Germinal center (tissue), 1 donor: ENCODE measurements at places on chromosomes 2 and 18.

- no peak for DNase-seq
Observed at GRCh38 chr2:219897456-219897855, 270.0 kb downstream of the SLC4A3 start.

- DNase-seq, result no peak
Observed at GRCh38 chr2:47043891-47044239, 111.2 kb downstream of the STPG4 start.

DNA sequence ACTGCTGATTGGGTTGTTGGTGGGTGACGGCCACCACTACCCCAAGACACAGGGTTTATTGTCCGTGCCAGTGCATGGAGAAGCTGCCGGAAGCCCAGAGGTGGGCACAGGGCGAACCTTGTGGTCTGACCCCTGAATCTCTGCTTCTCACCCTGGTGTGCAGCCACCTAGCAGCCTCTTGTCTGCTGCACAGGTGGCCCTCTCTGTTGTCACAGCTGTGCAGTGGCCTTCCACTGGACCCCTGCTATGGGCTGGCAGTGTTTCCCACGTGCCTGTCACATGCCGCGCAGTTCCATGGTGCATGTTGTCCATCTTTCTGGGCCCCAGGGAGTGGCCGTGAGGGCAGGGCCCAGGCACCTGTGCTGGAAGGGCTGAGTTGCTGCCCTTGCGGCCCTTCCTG is 15.2 kb downstream of the ATG4B start:
- DNase-seq, result no peak

GRCh38 chr2:107698861-107699260 is 127.8 kb upstream of the RGPD4 start:
- no peak for DNase-seq

- peak; percentile 25 for DNase-seq
Observed at GRCh38 chr2:101781326-101781725, 83.8 kb downstream of the MAP4K4 start.

DNA sequence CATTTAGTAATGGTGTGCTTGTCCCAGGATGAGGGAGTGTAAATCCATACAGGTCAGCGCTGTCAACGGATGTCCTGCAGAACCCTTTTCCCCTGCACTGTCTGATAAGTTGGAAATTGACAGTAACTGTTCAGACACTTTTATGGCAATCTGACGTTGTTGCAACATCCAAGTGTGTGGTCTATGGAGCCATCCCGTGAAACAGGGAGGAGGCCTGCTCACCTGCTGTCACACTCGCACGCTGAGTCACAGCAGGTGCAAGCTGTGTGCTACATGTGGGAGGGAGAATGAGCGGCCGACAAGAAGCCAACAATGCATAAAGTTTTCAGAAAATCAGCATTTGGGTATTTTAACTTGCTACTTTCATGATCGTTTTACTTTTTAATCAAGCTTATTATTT is 43.7 kb upstream of the RMDN2 start:
- DNase-seq, result no peak

DNA sequence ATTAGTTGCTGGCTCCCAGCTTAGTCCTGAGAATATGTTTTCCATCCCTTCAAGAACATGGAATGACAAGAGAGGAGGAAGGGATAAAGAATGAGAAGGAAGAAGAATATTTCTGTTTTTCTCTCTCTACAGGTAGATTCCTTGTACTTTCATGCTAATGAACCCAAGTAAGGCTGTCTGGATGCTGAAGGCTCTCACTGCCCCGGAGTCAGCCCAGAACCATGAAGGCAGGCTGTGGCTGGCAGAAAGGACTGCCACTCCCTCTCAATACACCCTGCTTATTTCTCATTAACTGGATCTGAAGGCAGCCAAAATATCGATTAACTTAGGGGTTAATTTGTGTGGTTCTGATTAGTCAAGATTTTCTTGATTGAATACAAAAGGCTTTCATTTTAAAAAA is 93.1 kb upstream of the NPAS2 start:
- DNase-seq, result no peak

DNA sequence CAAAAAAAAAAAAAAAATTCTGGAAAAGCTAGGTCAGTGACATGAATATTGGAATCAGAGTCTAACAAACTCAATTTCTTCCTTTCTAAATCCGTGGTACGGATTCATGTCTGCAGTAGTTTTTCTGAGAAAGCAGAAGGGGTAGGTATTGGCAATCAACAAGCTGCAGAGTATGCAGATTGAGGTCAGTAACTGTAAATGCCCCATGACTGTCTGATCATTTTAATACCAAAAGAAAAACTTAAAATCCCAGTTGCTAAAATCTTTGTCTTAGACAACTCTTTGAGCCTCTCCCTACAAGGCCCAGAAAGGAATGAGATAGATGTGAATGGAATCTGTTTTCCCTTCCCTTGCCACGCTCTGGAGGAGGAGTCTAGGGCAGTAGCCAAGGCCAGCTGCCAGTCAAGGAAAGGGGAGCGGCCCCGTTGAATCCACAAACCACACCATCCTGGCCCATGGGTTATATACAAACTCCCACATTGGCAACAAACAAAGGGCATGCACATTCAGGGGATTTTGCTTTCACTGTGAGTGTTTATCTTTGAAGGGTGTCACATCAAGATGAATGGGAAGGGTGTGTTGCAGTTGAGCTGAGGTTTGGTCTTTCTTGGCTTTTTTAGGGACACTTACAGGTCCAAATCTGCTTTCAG is 6.1 kb upstream of the CASP8 start:
- no peak for DNase-seq

DNA sequence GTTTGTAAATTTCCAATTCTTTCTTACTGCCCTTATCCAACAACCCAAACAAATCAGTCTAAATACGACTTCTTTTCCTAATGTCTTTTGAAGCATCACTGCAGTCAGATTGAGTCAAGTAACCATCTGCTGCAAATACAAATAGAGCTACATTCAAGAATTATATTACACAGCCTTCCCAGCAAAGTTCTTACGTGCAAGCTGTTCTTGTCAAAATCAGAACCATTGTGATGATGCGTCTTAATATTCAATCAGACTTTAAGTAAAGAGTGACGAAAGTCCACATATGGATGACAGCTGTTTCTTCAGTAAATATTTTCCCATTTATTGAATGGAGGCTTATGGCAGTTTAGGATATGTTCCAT is 943.8 kb downstream of the LRP1B start:
- no peak for DNase-seq

GRCh38 chr18:45538444-45538843 is 76.8 kb upstream of the SLC14A2 start:
- DNase-seq, result no peak

DNA sequence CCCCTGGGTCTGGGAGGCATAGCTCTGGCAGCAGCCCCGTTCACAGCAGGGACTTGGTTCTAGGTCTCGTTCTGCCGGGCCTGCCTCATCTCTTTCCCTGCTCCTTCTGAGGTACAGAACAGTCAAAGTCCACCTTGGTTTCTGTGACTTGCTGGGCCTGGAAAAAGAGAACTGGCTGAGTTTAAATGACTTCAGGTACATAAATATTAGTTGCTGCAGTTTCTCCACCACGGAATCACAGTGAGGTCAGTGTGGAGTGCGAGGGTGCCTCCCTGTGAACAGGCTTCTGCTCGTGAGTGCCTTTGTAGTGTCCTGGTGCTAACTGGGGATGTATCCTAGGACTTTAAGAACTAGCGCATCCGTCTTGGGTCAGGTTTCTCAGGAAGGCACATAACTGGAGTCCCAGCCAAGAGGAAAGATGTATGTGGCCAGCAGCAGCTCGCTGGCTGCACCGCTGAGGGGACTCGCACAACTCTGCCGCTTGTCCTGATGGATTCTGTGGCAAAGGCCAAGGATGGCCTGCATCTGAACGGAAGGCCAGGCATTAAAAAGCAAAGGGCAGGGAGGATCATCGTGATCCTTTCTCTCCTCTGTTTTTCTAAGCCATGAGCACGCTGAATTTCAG is 188.6 kb downstream of the SH3RF3 start:
- DNase-seq, result no peak

GRCh38 chr2:39845460-39846146 is 66.5 kb upstream of the THUMPD2 start:
- DNase-seq, result no peak

- DNase-seq, result no peak
Observed at GRCh38 chr2:187978356-187978755, 313.3 kb upstream of the GULP1 start.

DNA sequence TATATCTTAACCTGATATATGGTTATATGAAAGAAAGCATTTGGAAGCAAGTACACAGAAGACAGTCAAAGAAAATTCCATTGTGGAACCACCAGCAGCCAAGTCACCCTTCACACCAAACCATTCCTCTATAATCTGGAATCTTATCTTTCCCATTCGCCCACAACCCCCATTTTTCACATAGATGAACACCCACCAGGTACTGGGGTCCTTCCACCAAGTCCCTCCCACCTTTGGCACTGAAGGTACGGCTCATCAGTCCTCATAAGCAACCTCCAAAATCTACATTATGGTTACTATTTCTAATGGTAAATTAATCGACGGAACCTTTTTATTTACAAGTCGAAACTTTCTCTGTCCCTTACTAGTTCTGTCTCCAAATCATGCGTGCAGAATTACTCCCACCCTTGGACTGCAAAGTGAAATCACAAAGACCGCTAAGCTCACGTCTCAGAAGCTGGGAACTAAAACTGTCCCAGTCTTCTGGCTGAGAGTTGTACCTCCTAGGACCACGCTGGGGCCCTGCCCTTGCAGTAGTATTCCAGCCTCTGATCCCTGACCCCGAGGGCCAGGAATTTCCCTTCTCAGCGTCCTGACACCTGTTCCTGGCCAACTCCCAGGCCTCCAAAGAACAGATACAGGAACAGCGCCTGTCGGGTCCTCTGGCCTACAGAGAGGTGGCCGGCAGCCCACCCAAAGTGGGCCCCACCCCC is 702 bp downstream of the OLA1 start:
- DNase-seq, result peak; percentile 10

GRCh38 chr18:1408376-1408775 is 503.7 kb downstream of the ADCYAP1 start:
- no peak for DNase-seq

DNA sequence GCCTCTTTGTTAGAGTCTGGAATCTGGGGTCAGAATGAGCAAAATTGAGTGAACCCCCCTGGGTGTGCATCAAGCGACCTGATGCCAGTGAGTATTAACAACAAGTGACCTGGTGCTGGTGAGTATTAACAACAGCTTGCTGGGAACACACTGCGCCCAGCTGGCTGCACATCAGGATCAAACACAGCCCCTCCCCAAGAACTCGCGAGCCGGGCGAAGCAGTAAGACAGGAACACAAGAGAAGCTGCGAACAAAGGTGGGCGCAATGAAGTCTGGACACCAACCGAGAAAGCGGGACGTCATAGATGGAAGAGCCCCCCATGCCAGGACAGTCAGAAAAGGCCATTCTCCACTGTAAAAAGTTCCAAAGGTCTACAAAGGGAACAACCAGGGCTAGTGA is 34.3 kb downstream of the CRACDL start:
- no peak for DNase-seq

DNA sequence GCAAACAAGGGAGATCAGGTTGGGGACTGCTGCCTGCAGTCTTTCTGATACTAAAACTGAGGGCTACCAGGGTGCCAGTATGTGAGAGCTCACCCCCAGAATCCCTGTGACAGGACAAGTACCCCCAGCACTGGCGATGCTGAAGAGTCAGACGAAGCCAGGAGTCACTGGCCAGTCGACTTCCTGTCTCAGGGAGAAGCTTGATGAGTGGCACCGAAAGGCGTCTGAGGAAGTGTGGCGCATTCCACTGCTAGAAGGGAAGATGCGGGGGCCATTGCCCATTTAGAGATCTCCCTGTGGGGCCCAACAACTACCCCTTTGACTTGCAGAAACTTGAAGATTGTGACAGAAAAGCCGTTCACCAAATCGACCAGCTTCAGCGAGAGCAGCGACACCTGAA is 22.0 kb downstream of the MXD1 start:
- no peak for DNase-seq

DNA sequence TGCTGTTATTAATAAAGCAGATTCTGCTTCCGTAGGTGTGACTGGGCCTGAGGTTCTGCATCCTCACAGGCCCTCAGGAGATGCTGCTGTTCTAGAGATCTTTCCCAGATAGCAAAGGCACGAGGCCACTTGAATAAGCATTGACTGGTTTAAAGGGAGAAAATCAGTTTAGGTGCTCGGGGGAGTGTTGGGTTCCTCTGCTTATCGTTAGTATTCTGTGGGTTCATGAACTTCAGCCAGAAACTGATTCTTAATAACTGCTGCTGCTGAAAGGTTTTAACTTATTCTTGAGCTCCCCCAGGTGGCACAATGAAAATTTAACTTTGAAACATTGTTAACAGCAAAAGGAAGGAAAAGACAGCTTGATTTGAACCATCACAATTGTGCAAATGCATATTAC is 56.9 kb downstream of the ITGA6 start:
- DNase-seq, result no peak

GRCh38 chr2:216690853-216691741 is 4.3 kb downstream of the IGFBP5 start:
- DNase-seq, result no peak

DNA sequence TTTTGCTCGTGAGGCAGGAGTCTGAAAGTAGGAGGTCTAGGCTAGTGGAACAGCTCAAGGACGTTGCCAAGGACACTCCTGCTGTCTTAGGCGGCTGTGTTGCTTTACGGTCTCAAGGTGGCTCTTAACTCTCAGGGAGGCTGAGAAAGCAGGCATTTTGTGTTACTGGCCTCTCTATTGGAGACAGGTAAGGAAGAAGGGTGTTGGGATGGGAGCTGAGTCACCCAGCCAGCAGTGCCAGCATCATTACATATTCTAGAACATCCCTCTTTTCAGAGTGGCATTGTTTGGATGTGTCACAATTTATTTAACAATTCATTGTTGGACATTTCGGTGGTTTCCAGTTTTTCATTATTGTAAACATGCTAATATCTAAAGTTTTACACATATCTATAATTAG is 30.8 kb upstream of the TMEM214 start:
- DNase-seq, result no peak

DNA sequence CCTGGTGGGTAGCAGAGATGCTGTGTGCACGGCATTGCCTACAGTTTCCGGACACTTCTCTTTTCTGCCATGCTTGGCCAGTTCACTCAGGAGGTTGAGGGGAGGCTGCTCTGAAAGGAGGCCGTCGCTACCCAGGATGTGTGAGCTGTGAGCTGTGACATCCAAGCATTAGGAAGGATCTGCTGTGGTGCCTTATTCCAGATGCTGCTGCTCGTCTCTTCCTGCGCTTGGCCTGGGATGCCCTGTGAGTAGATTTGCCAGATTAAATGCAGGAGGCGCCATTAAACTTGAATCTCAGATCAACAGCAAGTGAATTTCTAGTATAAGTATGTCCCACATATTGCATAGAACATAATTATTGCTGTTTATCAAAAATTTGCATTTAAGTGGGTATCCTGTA is 124.2 kb upstream of the SIX3 start:
- no peak for DNase-seq

- peak; percentile 47 for DNase-seq
Observed at GRCh38 chr2:199458806-199459285, 1.1 kb upstream of the SATB2 start.
